ENCODE measurements at places on chromosomes 5 and 9.
A peak's percentile ranks its signal among the peaks of the same experiment; 100 is the strongest.

- no peak for DNase-seq
Measured at GRCh38 chr9:16337322-16338029, 533.0 kb downstream of the BNC2 start.

- DNase-seq = no peak
Measured at GRCh38 chr5:118778941-118779340, 209.4 kb downstream of the DTWD2 start.

- no peak for DNase-seq
Measured at GRCh38 chr5:173790177-173790719, 97.9 kb upstream of the CPEB4 start.

DNA sequence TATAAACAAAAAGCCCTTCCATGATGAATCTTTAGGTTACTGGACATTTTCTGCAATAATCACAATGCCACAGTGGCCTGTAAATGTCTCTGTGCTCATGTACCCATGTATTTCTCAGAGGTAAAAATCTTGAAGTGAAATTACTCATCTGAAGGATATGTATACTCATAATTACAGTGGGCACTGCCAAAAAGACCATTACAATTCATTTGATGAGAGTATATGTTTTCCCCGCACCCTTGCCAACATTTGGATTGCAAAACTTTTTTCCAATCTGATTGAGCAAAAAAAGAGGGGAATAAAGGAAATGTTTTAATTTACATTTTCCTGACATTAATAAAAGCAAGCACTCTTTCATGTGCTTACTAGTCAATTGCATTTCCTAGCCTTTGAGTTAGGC, 110.5 kb downstream of the EPB41L4A start:
- DNase-seq = no peak

DNA sequence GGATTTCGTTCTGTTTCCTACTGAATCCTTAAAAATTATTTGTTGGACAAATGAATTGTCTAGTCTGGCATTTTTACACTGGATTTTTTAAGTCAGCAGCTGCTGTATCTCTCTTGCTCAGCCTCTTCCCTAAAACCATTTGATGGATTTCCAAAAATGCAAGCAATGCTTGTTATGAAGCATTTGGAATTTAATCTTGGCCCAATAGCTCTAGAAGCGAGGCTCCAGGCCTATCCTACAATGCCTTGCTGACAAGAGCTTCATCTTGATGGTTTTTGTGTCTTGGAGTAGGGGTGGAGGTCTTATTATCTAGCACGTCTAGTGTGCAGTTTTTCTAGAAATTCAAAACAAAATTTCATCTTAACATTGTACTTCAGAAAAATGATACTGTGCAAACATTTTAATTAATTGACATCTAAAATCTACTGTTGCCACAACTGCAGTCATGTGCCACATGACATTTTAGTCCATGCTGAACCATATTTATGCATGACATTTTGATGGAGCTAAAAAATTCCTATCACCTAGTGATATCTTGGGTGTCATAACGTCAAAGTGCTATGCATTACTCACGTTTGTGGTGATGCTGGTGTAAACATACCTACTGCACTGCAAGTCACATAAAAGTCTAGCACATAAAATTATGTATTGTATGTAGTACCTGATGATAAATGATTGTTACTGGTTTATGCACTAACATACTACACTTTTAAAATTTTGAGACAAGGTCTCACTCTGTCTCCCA, 5.9 kb upstream of the RAD23B start:
- no peak for DNase-seq

- no peak for DNase-seq
Measured at GRCh38 chr9:90301277-90301653, 341.4 kb downstream of the DIRAS2 start.

- no peak for DNase-seq
Measured at GRCh38 chr9:102185962-102186361, 447.5 kb upstream of the GRIN3A start.

DNA sequence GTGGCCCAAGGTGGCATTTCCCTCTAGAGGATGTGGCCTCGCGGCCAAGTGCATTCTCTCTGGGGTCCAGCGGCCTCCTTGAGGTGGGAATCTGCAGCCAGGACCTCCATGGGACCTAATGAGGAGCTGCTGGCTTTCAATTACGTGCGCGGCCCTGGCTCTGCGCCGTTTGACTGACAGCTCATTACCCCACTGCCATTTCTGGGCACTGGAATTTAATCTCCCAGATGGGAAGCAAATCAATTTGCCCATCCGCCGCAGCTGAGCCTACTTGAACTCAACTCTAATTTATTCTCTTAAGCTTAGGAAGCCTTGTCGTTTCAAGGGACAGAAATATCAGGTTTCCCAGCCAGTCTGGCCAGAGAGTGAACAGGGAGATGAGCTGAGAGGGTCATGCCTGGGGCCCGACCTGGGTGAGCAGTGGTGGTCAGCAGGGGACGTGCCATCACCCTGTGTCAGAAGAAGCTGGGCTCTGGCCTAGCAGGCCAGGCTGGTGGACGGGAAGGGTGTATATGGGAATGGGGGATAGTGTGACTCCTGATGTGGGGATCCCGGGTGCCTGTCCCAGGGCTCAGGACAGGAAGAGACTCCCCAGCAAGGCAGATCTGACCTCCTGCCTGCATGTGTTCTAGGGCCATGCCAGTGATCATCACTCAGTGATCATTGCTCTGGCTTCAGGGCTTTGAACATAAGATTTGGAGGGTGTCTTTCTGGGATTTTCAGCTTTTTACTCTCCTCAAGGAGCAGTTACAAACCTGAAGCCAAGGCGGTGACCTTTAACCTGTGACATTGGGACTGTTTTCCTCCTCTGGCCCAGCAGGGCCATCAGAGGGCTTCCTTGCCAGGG, 69.7 kb downstream of the MACROH2A1 start:
- DNase-seq = no peak

DNA sequence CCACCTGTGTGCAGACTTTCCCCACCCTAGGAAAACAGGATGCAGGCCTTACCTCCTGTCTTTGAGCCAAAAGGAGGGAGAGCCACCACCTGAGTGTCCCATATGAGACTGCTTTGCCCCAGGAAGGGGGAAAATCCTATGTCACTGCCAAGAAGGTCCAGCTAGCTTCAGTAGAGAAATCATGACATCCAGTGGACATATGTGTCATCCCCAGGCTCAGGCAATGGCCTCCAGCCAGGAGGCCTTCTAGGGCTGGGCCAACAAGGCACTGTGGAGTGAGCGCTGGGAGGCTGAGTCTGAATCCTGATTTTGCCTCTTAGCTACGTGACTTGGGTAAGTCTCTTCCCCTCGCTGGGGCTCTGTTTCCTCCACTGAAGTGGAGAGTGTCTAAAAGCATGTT, 60.2 kb downstream of the SMIM23 start:
- no peak for DNase-seq

DNA sequence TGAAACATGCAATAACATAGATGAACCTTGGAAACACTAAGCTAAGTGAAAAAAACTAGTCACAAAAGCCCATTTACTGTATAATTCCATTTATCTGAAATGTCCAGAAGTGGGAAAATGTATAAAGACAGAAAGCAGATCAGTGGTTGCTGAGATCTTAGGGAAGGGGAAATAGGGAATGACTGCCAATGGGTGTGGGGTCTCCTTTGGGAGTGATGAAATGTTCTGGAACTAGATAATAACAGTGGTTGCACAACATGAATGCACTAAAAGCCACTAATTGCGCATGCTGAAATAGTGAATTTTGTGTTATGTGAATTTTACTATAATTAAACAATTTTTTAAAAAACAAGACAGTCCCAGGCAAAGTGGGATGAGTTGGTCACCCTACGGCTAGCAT, 472.8 kb downstream of the CCDC171 start:
- no peak for DNase-seq

DNA sequence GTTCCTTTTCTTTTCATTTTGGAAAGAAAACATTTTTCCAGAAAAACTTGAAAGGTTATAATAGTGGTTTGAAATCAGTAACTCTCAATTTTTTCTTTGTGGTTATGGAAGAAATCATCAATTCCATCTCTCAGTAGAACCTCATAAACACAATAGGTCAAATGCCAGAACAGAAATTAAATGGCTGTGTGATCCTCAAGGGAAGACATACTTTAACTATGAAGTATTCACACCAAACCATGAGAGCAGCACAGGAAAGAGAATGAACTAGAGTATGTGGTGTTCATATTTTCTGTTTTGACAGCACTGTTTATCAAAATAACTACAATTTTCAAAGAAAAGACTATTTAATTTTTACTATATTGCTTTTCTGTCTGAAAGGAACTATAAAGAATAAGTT, 29.7 kb upstream of the EFNA5 start:
- no peak for DNase-seq

GRCh38 chr5:52560366-52560765, 227.3 kb upstream of the ITGA1 start:
- no peak for DNase-seq

DNA sequence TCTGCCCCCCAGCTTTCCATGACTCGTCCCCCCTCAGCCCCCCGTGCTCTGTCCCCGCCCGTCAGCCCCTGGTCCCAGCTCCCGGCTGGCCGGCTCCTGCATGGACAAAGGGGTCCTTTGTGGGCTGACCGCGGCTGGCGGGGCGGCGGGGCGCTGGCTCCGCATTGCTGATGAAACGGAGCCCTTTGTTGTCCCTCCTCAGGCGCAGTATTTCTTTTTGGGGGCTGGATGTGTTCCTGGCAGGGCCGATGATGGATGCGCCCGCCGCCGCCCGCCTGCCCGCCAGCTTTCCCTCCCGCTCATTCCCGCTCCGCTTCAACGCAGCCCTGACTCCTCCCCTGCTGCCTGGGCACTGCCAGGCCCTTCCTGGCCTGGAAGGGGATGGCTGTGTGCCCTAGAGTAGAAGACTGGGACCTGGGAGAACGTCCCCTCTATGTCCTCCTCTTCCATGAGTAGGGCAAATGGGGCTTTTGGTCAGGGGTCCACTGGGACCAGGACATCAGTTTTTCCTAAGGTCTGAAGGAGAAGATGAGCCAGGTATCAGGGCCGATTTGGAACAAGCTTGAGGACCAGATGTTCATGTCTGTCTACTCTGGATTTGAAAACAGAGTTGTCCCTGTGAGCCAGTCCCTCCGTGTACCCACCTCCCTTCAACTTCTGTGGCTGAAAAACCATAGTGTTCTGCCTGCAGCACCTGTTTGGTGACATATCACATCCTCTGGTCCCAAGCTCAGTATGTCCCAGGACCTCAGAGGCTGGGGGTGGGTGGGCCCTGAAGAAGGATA, 29.0 kb downstream of the CXXC5 start:
- no peak for DNase-seq

GRCh38 chr5:17330386-17330785, 113.0 kb downstream of the BASP1 start:
- no peak for DNase-seq

- DNase-seq = no peak
Measured at GRCh38 chr5:72346398-72346797, 26.2 kb downstream of the PTCD2 start.

GRCh38 chr5:144002876-144003275, 167.6 kb downstream of the YIPF5 start:
- DNase-seq = no peak

GRCh38 chr5:165630261-165630778, 2124.9 kb downstream of the MAT2B start:
- DNase-seq = peak; percentile 28

- DNase-seq = no peak
Measured at GRCh38 chr9:80596579-80596978, 1024.8 kb downstream of the TLE4 start.

DNA sequence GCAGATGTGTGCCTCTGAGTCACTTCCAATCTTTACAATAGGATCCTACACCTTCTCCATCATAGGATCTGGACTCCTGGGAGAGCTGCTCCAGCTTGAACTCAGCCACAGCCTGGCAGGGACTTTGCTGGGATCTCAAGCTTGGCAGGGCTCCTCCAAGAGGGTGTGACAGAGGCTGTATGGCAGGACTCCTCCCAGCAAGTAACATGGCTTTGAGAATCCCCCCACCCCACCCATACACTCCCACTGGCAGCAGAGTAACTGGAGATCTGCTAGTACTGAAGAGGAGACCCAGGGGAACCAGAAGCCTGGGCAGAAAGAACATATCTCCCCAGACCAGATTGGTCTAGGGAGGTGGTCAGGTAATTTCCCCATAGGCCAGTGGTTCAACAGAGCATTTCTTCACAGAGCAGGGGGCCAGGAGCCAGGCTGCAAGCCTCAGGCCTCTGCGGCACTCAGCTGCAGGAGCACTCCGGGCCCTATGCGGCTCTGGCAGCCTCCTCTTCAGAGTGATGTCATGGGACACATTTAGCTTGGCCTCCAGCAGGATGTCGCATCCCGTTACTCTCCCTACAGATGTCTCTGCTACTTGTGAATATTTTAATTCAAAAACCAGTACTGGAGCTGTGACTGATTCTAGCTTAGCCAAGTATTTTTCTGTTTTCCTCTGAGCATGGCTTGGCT, 1.7 kb upstream of the ACSL6 start:
- DNase-seq = no peak

GRCh38 chr9:738209-738915, 103.1 kb upstream of the DMRT1 start:
- no peak for DNase-seq

GRCh38 chr9:69047371-69047770, 11.8 kb downstream of the FXN start:
- no peak for DNase-seq

DNA sequence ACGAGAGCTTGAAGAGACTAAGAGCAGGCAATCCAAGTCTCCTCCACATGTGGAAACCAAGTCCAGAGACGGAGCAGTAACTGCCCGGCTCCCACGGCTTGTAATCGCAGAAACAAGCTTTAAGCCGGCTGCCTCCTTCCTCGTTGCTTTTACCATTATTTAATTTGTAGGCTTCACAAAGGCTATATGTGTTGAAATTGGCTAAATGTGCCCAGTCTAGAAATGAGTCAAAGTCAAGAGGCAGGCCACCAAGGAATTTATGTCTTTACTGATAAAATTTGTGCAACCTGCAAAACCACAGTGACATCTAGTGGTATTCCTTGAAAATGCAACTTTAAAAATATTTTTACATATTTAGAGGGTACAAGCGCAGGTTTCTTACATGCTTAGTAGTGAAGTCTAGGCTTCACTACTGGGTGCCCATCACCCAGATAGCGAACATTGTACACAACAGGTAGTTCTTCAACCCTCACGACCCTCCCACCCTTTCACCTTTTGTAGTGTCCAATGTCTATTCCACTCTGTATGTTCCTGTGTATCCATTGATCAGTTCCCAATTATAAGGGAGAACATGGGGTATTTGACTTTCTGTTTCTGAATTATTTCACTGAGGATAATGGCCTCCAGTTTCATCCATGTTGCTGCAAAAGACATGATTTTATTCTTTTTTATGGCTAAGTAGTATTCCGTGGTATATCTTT, 33.5 kb upstream of the EBF1 start:
- DNase-seq = no peak

DNA sequence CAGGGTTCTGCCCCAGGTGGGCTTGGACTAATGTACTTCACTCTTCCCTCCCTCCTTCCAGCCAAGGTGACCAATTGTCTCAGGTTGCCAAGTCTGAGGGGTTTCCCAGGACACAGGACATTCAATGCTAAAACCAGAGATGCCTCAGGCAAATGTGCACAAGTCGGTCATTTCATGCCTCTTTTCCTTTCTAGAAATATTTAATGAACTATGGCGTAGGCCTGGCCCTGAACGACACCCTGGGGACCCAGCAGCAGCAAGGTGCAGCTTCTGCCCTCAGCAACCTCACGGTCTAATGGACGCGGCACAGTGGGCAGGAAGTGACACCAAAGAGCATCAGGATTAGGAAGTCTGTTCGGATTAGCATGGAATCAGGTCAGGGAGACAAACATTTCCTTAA, 148.1 kb downstream of the MTX3 start:
- no peak for DNase-seq
